ENCODE measurements at places on chromosomes 4 and X.

DNA sequence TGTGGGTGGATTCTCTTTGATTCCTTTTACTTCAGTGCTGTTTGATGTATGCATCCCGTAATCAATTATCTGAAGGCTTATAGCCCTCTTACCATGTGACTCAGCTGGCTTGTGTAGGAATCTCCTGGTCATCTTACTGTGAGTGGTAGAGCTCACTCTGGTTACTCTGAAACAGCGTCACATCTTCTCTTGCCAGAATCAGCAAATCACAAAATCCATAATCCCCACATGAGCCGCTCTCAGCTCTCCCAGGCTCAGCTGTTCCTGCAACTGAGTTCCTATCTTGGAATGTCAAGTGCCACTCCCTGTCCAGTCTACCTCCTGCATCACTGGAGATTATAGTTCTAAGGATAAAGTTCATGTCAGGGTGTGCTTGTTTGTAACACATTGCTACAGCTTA lies 278.0 kb downstream of the FBXO8 start:
- DNase-seq, result peak; percentile 83

GRCh38 chr4:71147261-71147660 lies 153.8 kb downstream of the DCK start:
- peak; percentile 21 for DNase-seq

DNA sequence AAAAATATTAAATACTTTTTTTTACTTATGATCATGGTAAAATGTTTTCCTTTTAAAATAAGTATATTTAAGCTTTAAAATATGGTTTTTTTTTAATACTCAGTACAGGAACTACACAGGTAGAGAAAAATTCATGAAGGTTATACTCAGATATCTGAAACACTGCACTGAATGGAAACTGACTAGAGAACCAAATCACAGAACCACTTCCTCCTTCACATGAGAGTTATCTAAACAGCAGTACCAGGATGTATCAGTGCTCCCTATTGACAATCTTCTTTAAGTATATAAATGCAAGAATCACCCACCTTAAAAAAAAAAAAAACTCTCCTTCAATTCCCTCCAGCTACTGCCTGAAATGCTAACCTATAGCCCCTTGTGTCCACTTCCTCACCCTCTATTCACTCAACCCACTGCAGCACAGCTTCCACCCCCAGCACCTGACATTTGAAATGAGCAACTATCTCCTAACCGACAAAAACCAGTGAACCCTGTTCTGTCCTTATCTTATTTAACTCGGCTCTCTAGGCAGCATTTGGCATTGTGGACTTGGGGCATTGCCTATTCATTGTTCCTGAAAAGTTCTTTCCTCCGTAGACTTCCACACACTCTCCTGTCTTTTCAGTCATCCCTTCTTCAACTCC lies 9.1 kb downstream of the SLC7A3 start:
- DNase-seq, result no peak

DNA sequence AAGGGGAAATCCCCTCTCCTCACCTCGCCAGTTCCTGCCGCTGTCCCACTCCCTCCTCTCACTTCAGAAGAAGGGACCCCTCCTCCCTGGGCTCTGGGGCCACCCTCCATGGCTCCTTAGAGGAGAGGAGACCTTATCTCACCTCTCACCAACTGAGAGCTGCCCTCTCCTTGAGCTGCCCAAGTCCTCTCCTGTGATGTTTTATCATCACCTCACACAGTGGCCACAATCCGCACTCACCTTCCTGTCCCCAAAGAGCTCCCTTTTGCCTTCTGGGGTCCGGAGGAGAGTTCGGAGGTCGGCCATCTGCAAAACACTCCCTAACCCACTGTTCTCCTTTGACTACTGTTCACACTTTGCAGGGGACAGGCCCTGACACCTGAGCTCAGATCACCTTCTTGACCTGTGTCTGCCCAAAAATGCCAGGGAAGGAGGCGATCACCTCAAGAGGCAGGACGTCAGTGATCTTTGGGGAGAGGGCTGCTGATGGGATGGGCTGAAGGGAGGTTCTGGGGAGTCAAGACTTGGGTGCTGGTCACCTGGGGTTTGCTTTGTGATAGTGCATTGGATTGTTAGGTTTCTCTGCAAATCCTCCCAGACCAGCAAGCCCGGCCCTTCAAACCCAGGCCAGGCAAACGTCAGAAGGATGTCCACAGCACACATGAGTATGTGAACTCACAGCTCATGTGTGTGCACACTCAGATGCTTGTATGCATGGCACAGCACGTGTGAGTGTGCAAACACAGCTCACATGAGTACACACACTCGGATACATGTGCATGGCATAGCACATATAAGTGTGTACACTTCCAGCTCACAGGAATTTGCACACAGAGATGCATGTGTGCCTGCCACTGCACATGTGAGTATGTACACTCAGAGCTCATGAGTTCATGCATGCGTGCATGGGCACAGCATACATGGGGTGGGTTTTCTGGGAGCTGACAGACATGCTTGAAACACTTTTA lies 41.8 kb downstream of the HTRA3 start:
- DNase-seq, result no peak

GRCh38 chrX:66200855-66201795 lies 37.1 kb downstream of the HEPH start:
- no peak for DNase-seq

DNA sequence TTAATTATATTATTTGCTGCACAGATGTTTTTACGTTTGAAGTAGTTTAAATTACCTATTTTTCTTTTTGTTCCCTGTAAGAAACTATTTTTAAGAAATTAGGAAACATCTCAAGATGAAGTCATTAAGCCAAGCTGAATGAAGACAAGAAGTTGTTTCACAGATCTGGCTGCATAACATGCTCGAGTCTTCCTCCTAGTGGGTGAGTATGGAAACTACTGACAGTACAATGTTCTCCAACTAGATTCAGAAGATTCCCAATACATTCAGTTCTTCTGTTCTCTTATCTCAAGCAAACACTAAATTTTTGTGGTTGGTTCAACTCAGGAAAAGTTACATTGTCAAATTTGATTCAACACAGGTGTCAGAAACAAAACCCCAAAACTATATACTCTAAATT lies 256.8 kb upstream of the VCX start:
- DNase-seq, result peak; percentile 7

DNA sequence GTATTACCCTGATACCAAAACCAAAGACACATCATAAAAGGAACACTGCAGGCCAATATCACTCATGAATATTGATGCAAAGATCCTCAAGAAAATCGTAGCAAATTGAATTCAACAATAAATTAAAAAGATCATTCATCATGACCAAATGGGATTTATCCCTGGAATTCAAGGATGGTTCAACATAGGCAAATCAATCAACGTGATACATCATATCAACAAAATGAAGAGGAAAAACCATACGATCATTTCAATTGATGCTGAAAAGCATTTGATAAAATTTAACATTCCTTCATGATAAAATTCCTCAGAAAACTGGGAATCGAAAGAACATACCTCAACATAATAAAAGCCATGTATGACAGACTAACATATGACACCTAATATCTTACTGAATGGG lies 52.7 kb upstream of the STARD8 start:
- DNase-seq, result no peak

DNA sequence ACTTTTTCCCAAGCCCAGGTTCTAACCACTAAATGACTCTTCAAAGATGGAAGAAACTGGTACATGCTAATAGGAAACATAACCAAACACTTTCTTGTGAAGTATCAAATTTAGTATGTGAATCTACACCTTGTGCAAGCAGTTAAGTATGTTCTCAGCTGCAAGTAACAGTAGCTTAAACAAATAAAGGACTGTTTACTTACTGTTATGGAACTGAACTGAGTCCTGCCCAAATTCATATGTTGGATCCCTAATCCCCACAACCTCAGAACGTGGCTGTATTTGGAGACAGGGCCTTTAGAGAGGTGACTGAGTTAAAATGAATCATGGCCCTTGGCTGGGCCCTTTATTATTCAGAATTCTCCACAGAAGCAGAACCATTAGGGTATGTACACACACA lies 178.7 kb downstream of the KDR start:
- no peak for DNase-seq

DNA sequence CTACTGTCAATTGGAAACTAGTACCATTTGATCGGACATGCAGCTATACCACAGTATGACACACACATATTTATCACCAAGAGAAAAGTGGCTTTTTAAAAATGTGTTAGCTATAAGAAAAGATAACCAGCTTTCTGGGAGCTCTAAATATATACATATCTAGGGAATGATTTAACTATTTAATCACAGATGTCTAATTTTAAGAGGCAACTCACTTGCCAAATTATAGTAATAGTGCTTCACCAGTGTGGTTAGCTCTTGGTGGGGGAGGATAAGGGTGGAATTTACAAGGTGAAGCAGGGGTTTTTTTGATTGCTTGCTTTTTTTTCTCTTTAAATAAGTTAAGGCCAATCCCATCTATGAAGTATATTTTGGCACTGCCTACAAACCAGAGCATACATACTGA lies 547.7 kb upstream of the DIPK2B start:
- no peak for DNase-seq

GRCh38 chr4:74018771-74019170 lies 19.7 kb downstream of the CXCL3 start:
- DNase-seq, result peak; percentile 54

DNA sequence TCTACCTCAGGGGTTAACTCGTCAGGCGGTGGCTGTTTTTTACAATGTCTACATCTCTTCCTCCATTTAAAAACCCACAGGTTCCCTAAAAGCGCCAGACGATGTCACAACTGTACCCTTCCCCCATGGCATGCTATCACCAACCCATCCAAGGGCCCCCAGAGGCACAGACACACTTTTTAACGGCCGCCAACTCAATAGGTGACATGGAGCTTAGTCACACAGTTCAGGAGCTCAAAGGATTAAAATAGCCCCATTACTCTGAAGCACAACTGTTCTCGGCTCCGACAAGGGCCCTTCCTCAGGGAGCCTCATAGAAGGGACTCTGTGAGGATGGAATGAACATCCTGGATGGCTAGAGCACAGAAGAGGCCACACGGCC lies 12.4 kb downstream of the SH3KBP1 start:
- DNase-seq, result no peak

DNA sequence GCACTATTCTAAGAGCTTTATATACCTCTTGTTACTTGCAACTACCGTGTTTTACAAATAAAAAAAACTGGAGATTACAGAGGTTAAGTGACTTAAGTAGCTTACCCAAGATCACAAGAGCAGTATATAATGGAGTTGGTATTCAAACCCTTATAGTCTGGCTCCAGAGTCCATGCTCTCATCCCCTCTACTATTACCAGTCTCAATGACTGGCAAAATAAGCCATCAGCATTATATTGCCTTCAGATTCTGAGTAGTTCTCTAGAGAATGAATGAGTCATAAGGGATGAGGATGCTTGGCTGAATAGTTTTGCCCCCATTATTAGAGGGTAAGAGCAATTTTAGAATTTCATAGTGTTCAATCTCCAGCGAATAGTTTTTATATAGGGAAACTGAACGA lies 170.1 kb upstream of the ATOH1 start:
- no peak for DNase-seq

GRCh38 chr4:62640296-62640695 lies 1440.2 kb downstream of the ADGRL3 start:
- peak; percentile 0 for DNase-seq

- no peak for DNase-seq
Measured at GRCh38 chrX:129831091-129831885, 12.4 kb downstream of the ZDHHC9 start.

DNA sequence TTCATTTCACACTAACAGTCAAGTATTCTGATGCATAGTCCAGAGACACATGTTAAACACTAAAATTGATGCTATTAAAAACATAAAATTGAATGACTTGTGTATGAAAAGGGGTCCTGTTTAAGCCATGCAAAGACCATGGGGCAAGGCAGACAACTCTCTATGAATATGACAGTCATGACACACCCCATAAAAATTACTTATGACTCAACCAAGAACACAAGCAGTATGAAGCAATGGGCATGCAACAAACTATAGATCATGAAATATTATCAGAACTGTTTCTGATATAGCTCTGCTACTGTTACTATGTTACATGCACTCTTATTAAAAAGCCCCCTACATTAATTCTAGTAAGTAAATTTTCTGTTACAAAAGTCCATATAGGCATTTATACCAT lies 57.5 kb upstream of the ZCCHC13 start:
- DNase-seq, result peak; percentile 61

DNA sequence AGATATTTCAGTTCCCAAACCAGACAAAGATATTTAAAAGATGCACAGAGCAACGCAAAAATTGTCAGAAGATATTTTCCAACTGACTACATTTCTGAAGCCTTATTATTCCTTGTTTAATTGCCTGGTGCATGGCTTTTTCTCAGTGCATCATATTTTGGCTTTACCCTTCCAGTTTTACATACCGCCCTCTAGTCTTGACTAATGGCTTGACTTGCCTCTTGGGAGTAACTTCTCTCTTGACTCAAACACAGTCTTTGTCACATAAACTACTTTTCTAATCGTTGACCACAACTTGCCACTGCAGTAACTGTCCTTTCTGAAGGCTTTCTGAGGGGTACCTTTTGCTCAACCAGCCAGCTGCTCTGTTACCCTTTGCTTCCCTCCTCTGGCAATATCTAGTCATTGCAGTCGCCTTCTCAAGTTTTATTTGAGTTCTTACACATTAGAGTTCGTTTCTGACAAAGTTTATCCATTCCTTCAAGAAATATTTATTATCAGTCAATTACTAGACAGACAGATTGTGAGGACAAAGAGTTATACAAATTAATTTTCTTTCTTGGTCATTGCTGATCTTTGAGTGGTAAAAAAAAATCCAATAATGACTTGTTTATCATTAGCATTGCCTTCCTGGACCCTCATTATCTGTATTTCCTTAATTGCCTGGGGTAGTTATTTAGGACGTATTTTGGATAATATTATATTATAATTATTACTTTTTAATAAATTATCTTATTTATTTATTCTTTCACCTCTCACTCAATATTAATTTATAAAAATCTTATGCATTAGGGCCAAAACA lies 506.9 kb upstream of the PCDH10 start:
- DNase-seq, result peak; percentile 52

DNA sequence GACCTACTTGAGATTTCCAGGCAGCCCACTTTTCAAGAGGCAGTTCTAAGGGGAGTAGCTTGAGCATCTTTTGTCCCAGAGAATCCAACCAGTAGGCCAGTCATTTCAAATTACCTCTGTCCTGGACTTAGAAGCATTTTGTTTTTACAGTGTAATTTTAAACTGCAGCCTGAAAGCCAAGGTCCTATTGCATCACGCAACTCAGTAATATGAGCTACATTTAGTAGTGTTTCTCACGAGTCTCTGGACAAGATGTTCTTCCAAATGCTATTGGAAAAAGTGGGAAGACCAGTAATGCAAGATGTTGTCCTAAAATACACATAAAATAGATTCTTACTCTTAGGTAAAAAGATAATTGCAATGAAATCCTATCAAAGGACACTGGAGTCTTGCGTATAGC lies 182.5 kb upstream of the ARX start:
- DNase-seq, result no peak

- peak; percentile 93 for DNase-seq
Measured at GRCh38 chr4:120692964-120693363, 229.6 kb downstream of the PRDM5 start.

Measured in amniotic epithelial cell (primary cell).